ENCODE measurements at places on chromosomes 6 and 20.

- peak; percentile 60 for DNase-seq
Measured at GRCh38 chr20:47610247-47610944, 108.7 kb downstream of the NCOA3 start.

DNA sequence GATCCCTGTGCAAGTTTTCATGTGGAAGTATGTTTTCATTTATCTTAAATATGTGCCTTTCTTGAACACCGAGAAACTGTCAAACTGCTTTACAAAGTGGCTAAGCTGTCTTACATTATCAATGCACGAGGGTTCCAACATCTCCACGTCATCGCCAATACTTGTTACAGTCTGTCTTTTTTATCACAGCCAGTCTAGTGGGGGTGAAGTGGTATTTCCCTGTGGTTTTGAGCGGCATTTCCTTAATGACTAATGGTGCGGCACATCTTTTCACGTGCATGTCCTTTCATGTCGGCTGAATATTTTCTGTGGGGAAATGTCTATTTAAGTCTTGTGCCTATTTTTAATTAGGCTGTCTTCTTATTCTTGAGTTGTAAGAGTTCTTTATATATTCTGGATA, 280.4 kb downstream of the FOXC1 start:
- no peak for DNase-seq

- no peak for DNase-seq
Measured at GRCh38 chr6:14981960-14982359, 263.9 kb upstream of the JARID2 start.

- no peak for DNase-seq
Measured at GRCh38 chr20:53905019-53905819, 165.2 kb downstream of the BCAS1 start.

GRCh38 chr6:193180-193579, 99.1 kb upstream of the DUSP22 start:
- no peak for DNase-seq

DNA sequence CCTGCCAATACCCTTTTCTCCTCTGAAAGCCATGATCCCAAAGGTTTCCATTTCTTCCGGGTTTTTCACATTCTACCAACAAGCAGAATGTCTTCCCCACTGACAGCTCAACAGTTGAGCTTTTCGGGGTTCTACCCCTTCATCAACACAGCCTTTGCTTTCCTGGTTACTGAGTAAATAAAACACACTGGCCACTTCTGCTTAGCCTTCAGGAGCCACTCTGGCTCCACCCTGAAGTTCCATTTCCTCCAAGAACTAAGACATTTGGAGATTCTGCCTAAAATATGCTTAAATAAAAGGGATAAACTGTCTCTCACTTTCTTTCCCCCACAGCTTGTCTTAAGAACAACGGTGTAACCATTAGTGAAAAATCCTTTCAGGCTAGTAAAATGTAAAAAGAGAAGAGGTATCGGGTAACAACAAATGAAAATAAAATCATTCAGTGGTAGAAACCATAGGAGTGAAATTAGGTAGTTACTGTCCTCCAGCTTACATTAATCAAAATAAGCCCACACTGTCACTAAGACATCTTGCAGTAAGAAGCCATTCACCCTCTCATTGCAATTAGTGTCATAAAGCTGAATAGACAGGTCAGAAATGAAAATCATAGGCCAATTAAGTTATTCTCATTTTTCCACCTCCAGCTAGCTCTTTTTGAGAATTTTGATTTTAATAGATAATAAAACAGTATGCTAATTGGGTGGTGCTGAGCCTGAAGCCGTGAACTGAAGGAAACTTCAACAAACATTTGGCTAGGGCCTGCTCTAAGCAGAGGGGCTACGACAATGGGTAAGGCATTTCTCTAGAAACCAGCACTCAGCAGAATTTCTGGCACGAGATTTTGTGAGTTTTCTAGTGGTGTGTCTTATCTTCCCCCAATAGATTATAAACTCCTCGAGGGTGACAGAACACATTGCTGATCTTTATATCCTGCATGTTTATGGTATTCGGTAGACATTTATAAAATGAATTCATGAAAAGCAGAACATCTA, 194.2 kb downstream of the KHDC1L start:
- DNase-seq, result no peak

GRCh38 chr20:49427751-49428518, 54.5 kb downstream of the KCNB1 start:
- no peak for DNase-seq

Data from stimulated activated CD8-positive, alpha-beta memory T cell treated with anti-CD3 and anti-CD28 coated beads, Interleukin-7, amount 100 ng/mL, for 24 hours (primary cell).